ENCODE measurements at places on chromosomes 4 and X.

- DNase-seq, result no peak
These were observed 205.9 kb downstream of the SOWAHB start for GRCh38 chr4:76691807-76692582.

GRCh38 chrX:21666679-21667078, 8.5 kb upstream of the KLHL34 start:
- DNase-seq, result no peak

- peak; percentile 25 for DNase-seq
These were observed 38.9 kb downstream of the STARD8 start for GRCh38 chrX:68686097-68686977.

GRCh38 chrX:132266583-132267355, 47.5 kb upstream of the RAP2C start:
- no peak for DNase-seq

DNA sequence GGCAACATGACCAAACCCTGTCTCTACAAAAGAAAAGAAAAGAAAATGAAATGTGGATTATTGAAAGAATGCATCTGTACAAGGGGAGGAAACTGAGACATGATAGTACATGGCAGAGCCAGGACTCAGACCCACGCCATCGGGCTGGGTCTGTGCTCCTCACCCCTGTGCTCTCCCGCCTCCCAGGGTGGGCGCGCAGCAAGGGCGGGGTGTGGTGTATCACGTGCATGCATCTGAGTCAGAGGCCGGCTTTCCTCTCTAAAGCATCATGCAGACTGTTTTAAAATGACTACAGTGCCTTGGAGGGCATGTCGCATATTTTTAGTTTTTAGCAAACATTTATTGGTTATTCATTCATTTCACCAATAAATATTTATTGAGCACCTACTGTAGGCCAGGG, 47.8 kb downstream of the HTT-AS start:
- no peak for DNase-seq

DNA sequence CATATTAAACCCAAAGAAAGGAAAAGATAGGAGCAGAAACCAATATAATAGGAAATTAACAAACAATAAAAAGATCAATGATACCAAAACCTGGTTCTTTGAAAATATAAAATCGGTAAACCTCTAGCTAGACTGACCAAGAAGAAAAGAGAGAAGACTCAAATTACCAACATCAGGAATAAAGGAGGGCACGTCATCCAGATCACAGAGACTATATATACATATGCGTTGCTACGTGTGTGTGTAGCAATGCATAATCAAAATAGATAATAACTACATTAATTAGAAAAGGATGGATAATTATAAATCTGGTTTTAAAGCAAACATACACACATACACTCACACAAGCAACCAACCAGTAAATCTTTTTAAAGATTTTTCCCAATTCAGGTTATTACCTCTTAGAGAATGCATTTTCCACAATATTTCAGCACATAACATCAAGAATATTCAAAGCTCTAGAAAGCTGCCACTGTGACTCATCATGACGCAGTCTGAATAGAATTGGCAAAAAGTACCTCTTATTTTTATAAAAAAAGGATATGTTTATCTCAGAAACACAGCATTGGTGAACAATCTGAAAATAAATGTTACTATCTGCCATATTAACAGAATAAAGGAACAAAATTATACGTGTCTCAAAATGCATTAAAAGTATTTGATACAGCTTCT, 41.4 kb upstream of the USP9X start:
- DNase-seq, result peak; percentile 33
